Fibroblast of the aortic adventitia (primary cell): ENCODE measurements at places on chromosomes 4 and X. TPM values are rescaled to one million over a fixed set of nuclear protein-coding genes. Genes with fewer than 3 reads are reported as not detected.

BLOC1S4 gene
- 5.4 and 7.0 TPM in 2 replicates for total RNA-seq

PYURF gene
- 69.7 and 81.9 TPM in 2 replicates for total RNA-seq

ASB9 gene
- 0.18 TPM in 1 of 2 replicates, not detected in the other for total RNA-seq

CWH43 gene
- total RNA-seq = not detected in 2 replicates

TRIM75 gene
- total RNA-seq = not detected in 2 replicates

AP1AR gene
- total RNA-seq = 23.7 and 25.8 TPM in 2 replicates

AMBN gene
- total RNA-seq = not detected in 2 replicates

TFE3 gene
- total RNA-seq = 18.9 and 50.5 TPM in 2 replicates

GPR50 gene
- not detected in 2 replicates for total RNA-seq

LNX1 gene
- 1.6 and 3.5 TPM in 2 replicates for total RNA-seq

RAB28 gene
- total RNA-seq = 3.7 and 16.7 TPM in 2 replicates

DRP2 gene
- 0.41 and 1.8 TPM in 2 replicates for total RNA-seq

OCIAD2 gene
- 2.9 and 20.3 TPM in 2 replicates for total RNA-seq

AMER1 gene
- 2.0 and 3.6 TPM in 2 replicates for total RNA-seq

NOA1 gene
- 15.0 and 21.2 TPM in 2 replicates for total RNA-seq

THOC2 gene
- total RNA-seq = 96.7 and 108 TPM in 2 replicates

CDKL2 gene
- 1.3 and 7.5 TPM in 2 replicates for total RNA-seq

MAGEC2 gene
- total RNA-seq = 0.09 TPM in 1 of 2 replicates, not detected in the other

TRPC5OS gene
- not detected in 2 replicates for total RNA-seq

AADAT gene
- 6.2 and 7.4 TPM in 2 replicates for total RNA-seq

H2BW2 gene
- total RNA-seq = not detected in 2 replicates

IL2 gene
- not detected in 2 replicates for total RNA-seq

ARHGAP36 gene
- not detected in 2 replicates for total RNA-seq

TREX2 gene
- 1.3 TPM in 1 of 2 replicates, not detected in the other for total RNA-seq

CACNA1F gene
- total RNA-seq = not detected in 2 replicates

XKRX gene
- 0.36 TPM in 1 of 2 replicates, not detected in the other for total RNA-seq
